Stimulated activated naive CD4-positive, alpha-beta T cell treated with Interleukin-2 at 50 U/mL for 16 hours (primary cell): ENCODE measurements at places on chromosomes 1 and 21.
A peak's percentile ranks its signal among the peaks of the same experiment; 100 is the strongest.

DNA sequence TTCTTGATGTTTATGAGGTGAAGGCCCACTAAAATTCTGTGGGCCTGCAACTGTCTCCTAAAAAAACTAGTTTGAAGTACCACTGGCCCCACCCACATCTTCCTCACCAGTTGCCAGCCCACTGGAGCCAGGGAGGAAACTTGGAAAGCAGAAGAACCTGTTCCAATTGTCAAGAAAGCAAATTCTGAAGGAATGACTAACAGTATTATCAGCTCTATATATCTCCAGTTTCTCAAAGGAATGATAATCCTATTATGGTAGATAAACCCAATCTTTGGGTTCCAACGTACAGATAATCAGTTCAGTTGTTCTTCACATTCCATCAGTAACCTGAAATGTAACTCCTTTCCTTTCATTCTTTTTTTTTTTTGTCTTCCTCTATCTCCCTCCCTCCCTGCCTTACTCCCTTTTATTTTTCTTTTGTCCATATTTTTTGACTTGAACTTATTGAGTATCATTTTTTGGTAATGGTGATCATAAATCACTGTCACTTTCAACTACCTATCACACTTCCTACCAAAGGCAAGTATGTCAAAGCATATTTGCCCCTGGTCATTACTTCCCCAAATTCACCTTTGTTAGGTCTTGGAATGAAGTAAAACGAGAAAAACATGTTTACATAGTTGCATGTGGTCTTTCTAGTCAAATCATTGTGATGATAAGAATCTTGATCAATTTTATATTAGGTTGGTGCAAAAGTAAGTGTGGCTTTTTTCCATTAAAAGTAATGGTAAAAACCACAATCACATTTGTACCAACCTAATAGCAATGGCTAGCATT lies 943.4 kb downstream of the TTLL7 start:
- DNase-seq = no peak

DNA sequence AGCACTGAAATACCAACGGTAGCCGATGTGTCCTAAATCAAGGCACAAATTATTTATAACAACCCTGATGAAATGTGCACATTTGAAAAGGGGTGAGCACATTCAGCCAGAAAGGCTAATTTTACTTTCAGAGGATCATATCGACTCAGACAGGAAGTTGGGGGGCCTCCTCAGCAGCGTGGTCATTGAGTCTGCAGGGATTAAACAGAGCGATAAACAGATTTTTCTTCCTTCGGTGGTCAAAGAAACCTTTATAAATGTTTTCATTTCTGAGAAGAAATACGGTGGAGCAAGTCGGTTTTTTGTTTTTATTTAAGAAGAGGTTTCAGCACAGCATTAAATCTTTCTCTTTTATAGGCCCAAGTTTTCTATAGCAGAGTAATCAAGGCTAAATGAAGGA lies 45.7 kb downstream of the PGM1 start:
- DNase-seq = no peak

DNA sequence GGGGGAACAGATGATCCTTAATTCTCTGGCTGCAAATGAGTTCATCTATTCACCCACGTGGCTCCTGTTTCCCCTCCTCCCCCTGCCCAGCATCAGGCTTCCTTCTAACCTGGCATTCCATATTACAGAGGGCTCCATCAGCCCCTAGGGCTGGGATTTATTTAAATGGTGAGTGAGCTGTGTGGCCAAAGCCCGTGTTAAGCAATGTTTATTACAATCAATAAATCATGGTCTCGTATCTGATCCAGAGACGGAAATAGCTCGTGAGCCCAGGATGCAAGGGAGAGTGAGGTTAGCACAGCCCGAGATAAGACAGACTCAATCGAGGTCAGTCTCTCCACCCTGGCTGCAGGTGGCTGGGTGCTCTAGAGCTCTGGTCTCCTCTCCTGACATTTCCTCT lies 43.1 kb upstream of the IGSF21 start:
- no peak for DNase-seq

GRCh38 chr1:116574581-116575291 lies 3.9 kb upstream of the CD58 start:
- peak; percentile 47 for DNase-seq

DNA sequence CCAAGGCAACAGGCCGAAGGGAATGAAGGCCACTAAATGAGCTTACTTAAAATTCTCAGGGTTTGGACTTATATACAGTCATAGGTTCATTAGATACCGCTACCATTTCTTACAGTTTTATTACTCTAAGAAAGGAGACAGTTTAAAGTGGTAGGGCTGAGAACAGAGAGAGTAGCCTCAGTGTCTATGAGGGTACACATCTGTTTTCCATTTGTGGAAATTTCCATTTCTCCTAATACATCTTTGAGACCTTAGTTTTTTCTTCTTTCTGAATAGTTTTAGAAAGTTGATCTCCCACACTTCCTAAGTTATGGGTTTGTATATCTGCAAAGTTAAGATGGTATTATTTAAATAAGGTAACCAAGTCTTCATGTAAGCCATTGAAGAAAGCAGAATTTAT lies 1279.1 kb downstream of the NCAM2 start:
- no peak for DNase-seq

DNA sequence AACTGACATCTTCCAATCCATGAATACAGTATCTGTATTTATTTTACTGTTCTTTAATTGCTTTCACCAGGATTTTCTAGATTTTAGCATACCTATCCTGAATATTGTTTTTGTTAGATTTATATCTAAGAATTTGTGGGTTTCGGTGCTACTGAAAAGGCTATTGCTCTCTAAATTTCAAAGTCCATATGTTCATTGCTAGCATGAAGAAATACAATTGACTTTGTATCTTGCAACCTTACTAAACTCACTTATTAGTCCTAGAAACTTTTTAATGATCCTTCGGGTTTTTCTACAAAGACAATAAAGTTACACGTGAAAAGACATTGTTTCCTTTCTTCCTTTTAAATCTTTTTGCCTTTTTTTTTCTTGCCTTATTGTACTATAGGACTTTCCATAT lies 12.9 kb upstream of the HIVEP3 start:
- DNase-seq = no peak

DNA sequence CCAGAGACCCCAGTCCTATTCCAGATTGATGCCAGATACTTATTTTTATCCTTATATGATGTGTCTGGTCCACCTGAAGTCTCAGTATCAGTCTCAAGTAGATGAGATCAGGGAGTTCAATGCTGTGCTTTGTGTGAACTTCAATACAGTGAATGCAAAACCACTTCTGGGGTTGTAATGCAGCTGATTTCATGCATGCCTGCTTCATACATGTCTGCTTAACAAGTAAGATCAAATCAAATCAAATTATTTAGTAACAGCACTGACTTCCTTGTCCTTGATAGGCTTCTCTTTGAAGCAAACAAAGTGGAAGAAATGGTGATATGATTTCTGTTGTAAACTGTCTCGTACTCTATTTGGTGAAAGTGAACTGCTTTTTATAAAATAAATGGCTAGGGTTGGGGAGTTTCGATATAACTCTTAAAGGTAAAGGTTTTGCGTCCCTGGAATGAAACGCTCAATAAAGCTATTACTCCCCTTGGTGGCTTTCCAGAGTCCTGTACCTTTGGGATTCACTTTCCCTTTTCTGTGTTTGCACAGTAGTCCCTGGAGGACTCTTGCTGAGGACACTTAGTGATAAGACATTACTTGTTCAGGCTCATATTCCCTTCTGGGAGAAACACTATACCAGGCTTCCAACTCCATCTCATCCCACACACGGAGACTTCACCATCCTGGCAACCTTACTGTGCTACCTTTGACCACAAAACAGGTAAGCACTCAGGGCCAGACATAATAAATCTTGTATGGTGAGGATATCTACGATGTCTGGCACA lies 59.3 kb downstream of the FH start:
- DNase-seq = no peak

DNA sequence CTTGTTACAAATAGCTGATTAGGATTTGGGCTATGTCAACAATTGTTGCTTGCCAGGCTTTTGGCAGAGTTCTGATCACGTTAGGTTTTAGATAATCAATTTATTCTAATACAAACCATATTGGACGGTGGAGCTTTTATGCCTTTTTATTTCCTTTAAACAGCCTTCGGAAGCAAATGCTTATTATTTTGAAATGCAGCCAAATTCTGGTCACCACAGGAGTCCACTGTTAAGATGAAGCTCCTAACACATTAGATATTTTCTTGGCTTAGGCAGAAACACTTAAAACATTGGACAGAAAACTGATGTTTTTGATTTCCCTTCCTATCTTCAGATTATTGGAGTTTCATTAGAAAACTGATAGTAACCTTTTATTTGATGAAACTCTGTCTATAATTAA lies 82.9 kb downstream of the CENPF start:
- no peak for DNase-seq

DNA sequence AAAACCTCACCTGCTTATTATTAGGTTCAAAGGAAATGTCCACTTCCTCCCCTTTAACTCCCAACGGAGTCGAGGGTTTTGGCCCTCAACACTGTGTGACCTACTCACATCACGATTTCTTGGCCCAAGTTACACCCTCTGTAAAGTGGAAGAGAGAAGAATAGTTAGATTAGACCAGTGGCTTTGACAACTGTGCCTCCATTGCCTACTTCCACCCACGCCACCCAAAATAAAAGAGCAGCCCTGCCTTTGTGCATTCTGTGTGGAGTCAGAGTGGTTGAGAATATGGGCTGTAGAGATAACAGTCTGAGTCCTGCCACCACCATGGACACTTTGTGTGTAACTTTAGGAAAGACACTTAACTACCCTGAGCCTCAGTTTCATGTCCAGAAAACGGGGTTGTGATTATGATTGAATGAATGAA lies 4.1 kb upstream of the HDGF start:
- DNase-seq = no peak

DNA sequence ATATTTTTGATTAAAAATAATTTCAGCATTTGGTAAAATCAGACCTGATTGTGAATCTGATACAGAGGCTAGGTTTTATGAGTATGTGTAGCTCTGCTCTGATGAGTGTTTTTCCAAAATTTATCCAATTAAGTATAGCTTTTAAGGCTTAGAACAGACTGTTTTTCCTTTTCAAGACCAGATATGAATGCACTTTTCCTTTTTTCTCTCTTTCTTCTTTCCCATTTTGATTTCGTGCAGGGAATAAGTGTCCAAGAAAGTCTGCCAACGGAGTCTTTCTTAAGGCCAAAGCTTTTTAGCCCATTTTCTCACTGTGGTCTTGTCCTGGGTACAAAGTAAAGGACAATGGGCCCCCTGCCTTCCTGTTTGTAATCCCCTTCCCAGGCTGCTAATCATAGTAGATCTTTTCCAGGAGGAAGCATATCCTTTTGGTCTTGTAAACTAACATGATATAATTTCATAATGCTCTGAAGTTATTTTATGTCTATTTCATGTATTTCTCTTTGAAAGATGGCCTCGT lies 2.9 kb downstream of the KIF1B start:
- DNase-seq = no peak

- DNase-seq = no peak
These were observed 35.0 kb downstream of the ACKR1 start for GRCh38 chr1:159239551-159240220.

DNA sequence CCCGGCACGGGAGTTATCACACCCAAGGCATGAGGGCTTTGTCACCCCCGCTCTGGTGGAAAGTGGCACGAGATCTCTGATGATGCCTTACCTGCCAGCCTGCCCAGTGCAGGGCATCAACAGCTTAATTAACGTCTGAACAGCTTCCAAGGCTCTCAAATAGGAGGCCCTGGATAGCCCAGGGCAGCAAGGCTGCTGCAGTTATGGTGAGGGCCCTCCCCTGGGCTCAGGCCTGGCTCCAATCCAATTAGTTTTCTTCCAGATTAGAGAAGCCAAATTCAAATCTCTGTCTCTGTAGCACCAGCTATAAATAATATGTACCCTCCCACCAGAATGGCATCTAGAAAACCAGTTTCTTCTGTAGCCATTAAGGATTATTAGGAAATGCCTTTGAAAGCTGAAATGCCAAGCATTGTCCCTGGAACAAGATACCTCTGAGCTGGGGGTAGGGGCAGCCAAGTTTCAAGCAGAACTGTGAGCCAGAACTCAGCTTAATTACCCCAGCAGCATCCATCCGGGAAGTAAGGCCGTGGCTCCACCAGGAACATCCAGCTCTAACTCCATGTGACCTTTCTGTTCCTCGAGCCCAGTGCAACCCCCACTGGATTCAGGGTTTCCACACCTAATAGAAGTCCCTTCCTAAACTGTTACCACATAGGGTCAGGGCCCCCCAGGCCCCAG lies 12.5 kb downstream of the QSOX1 start:
- no peak for DNase-seq

- no peak for DNase-seq
These were observed 9.8 kb upstream of the SSX2IP start for GRCh38 chr1:84700070-84700469.
